Renal cortex interstitium (tissue), 15 donors: ENCODE measurements at places on chromosomes 5 and 9. TPM values are rescaled to one million over a fixed set of nuclear protein-coding genes. Genes with fewer than 3 reads are reported as not detected.

DNA sequence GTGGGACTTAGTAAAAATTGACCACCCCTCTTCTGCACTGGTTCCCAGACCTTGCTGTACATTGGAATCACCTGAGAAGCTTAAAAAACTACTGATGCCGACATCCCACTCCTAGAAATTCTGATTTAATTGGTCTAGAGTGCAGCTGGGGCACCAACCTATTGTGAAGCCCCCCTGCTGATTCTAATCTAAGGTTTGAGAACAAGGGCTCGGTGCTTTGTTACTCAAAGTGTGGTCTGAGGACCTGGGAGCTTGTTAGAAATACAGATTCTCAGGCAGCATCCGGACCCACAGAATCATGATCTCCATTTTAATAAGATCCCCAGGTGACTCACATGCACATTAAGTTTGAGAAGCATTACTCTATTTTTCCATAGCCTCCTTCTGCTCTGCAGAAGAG is 57.8 kb upstream of the LPAR1 start:
- no peak for DNase-seq

GRCh38 chr9:69446496-69446895 is 121.5 kb downstream of the ENTREP1 start:
- DNase-seq = no peak

- DNase-seq = no peak
Measured at GRCh38 chr9:113185271-113185670, 34.5 kb downstream of the SLC31A2 start.

DNA sequence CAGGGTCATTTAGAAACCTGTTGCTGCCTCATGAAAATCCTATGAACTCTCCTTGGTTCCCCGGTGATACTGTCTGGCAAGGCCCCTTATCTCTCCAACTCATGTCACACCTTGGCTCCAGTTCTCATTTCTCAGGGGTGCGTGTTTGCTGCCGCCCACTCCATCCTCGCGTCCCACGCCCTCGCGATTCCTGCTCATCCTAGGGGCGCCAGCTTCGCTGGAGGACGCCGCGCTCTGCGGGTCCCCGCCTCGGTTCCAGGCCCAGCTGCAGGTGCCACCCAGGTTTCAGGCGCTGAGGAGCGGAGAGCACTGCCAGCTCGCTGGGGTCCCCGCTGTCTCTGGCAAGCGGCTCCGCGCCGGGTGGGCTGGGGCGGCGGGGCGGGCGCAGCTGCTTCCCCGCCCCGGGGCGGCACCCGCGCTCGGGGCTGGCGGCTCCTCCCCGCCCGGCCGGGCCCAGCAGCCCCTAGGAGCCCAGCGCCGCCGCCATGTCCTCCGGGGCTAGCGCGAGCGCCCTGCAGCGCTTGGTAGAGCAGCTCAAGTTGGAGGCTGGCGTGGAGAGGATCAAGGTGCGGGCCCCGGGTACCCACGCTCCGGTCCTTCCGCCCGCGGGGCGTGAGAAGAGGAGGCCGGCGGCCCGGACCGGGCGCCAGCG is at the start of gene GNG10:
GNG10 (plus strand) TSS at position 456 of the 652 bp plus-strand sequence; CDS start at position 486, 30 bp downstream.
- DNase-seq = no peak

- no peak for DNase-seq
Measured at GRCh38 chr5:153367466-153367865, 123.0 kb upstream of the GRIA1 start.

DNA sequence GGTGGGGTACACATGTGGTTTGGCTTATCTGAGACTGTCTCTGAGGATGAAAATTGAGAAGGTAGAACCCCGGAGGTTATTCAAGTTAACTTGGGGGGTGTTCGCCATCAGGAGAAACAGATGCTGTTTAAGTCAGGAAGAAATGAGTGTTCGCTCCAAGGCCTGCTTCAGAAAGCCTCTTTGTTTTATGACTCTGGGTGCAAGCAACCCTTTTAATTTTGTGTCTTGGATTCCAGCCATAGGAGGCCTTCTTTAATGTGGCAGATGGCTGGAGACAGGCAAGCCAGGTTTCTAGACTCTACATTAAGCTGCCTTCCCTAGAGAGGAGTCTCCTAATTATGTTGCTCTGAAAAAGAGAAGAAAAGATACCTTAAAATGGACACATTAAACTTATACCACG is 4.2 kb upstream of the SMAD5 start:
- no peak for DNase-seq

- DNase-seq = no peak
Measured at GRCh38 chr9:133705576-133705975, 32.6 kb downstream of the SARDH start.

- DNase-seq = no peak
Measured at GRCh38 chr9:38048316-38048969, 20.6 kb downstream of the SHB start.

The IL3 gene
- not detected for polyA plus RNA-seq

The HINT1 gene
- polyA plus RNA-seq = 438 TPM

The ENC1 gene
- polyA plus RNA-seq = 74.5 TPM
